ENCODE measurements at places on chromosomes 5 and 9. TPM values are rescaled to one million over a fixed set of nuclear protein-coding genes. Genes with fewer than 3 reads are reported as not detected.

The TSSK1B gene
- not detected for total RNA-seq

The SMIM33 gene
- not detected for total RNA-seq

The SLC45A2 gene
- total RNA-seq, result not detected

The BTNL8 gene
- not detected for total RNA-seq

The FCN2 gene
- total RNA-seq, result not detected

The TLX3 gene
- not detected for total RNA-seq

The FIBCD1 gene
- 3.4 TPM for total RNA-seq

The SHROOM1 gene
- total RNA-seq, result 9.6 TPM

The GPRIN1 gene
- total RNA-seq, result 3.4 TPM

The MYOT gene
- total RNA-seq, result not detected

The PDE8B gene
- total RNA-seq, result not detected

The FAM78A gene
- total RNA-seq, result 0.76 TPM

The ENTPD2 gene
- total RNA-seq, result not detected

The NPR2 gene
- 41.9 TPM for total RNA-seq

The PCDHA1 gene
- total RNA-seq, result 0.09 TPM

GRCh38 chr5:40841068-40841805 is at the start of gene CARD6:
CARD6 (plus strand) TSS chr5:40841367; CDS start chr5:40841383, 16 bp downstream.
- DNase-seq, result no peak

GRCh38 chr5:28862860-28863196 is 1824.4 kb upstream of the CDH9 start:
- no peak for DNase-seq

DNA sequence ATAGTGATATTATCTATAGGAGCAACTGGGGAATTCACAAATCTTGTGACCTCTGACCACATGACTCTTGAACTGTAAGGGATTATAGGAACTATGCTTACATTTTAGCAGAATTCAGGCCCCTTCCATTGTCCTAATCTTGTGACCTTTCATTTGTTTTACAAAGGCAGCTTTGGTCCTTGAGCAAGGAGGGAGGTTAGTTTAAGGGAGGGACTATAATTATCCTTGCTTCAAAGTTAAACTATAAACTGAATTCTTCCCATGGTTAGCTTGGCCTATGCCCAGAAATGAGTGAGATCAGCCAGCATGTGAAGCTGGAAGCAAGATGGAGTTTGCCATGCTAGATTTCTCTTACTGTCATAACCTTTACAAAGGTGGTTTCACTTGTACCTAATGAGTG is 51.2 kb downstream of the TARS1 start:
- peak; percentile 19 for DNase-seq

GRCh38 chr5:36252722-36253365 is 11.1 kb upstream of the NADK2 start:
- no peak for DNase-seq

DNA sequence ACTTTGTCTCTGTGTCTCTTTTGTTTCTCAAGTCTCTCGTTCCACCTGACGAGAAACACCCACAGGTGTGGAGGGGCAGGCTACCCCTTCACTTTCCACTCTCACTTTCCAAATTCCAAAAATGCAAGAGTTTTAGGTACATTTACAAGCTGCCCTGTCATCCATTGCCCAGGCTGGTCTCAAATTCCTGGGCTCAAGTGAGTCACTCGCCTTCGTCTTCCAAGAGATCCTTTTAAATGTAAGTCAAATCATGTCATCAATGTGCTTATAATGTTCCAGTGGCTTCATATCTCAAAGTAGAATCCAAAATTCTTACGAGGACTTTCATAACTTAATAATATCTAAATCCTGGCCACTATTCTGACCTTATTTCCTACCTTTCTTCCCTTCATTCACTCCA is 20.4 kb upstream of the UGCG start:
- no peak for DNase-seq

DNA sequence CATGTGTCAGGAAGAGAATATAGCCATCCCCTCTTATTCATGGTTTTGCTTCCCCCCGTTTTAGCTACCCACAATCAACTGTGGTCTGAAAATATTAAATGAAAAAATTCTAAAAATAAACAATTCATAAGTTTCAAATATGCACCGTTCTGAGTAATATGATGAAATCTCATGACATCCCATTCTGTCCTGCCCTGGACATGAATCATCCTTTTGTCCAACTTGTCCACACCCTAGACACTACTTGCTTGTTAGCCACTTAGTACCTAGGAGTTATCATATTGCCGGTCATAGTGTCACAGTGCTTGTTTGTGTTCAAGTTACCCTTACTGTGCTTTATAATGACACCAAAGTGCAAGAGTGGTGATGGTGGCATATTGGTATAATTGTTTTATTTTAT is 113.5 kb downstream of the CAAP1 start:
- DNase-seq, result no peak

GRCh38 chr5:130975299-130975698 is 189.8 kb downstream of the HINT1 start:
- no peak for DNase-seq

DNA sequence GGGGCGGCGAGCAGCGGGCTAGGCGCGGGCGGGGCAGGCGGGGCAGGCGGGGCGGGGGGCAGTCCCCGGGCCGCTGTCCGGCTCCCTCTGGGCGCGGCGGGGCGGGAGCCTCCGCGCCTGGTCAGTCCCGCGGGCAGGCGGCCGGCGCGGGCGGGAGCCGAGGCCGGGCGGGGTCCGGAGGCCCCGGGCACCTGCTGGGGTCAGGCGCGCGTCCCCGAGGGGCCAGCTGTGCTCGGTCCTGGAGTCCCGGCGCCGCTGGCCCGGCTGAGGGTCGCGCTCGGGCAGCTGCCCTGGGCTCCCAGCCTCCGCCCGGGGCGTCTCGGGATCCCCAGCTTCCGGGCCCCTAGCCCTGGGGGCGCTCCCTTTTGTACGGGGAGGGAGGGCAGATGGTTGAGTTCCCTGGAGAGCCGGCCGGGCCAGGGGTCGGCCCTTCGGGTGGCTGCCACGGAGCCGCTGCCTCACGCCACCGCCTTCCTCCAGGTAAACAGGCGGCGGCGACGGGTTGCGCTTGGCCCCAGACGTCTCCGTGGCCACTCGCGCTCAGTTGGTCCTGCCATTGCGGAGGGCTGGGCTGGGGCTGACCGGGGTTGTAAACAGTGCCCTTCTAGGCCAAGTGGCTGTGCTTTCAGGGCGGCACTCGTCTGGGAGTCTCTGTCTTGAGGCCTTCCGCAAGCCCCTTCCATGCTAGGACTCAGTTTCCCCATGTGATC is 473 bp downstream of the ZBTB34 start:
- DNase-seq, result no peak

GRCh38 chr5:136518814-136519213 is 153.5 kb upstream of the TRPC7 start:
- peak; percentile 6 for DNase-seq

DNA sequence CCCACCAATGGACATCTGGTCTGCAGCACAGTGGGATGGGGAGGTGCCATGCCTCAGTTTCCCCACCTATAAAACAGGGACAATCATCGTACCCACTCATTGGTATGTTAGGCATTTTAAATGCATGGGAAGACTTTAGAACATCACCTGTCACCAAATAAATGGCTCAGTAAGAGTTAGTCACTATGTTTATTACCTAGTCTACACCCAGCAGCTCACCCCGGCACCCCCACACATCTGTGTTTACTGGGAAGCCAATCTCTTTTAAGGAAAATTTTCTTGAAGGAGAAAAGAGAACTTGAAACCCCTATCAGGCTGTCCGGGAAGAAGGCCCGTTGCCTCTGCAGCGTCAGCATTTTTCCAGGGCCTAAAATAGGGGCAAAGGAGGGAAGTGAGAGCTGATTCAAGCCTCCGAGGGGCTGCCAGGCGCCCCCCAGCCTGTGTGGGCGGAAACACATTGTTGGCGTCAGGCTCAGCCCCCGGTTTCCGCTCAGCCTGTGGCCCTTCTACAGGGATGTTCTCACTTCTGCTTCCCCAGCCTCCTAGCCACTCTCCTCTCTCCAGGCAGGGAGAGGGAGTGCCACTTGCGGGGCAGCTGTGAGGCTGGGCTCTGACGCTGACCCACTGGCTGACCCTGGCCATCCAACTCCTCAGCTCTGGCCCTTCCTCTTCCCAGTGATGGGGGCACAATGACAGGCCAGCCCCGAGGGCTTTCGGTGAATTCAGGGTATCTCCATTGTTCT is 4.6 kb downstream of the CSF1R start:
- DNase-seq, result no peak

- DNase-seq, result no peak
These were observed 363.5 kb downstream of the CDH9 start for GRCh38 chr5:26674846-26675245.

- DNase-seq, result no peak
These were observed 685.3 kb upstream of the EDIL3 start for GRCh38 chr5:85069659-85070640.

DNA sequence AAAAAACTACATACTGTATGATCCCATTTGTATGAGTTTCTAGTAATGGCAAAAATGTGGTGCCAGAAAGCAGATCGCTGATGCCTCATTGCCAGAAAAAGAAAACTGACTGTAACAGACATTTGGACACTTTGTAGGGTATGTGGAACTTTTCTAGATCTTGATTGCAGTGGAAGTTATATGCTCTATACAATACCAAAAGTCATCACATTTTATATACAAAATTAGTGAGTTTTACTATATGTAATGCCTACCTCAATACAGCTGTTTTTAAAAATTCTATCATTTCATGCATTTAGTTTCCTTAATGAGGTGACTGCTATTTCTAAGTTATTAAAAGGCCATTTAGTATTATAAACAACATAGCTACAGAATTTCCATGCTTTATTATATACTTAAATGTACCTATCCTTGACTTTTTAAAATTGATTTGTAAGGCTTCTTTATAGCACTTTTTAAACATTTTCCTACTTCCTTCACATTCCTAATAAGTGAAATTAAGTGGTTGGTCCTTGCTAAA is 199.9 kb downstream of the CWC27 start:
- no peak for DNase-seq

- DNase-seq, result no peak
These were observed 42.1 kb upstream of the SPEF2 start for GRCh38 chr5:35575578-35575977.

- DNase-seq, result no peak
These were observed 518.7 kb downstream of the LRRC70 start for GRCh38 chr5:63097286-63097685.

- DNase-seq, result no peak
These were observed 91.2 kb downstream of the DCP2 start for GRCh38 chr5:113067635-113068344.

- DNase-seq, result no peak
These were observed 55.1 kb downstream of the ADAMTS6 start for GRCh38 chr5:65426656-65427055.

DNA sequence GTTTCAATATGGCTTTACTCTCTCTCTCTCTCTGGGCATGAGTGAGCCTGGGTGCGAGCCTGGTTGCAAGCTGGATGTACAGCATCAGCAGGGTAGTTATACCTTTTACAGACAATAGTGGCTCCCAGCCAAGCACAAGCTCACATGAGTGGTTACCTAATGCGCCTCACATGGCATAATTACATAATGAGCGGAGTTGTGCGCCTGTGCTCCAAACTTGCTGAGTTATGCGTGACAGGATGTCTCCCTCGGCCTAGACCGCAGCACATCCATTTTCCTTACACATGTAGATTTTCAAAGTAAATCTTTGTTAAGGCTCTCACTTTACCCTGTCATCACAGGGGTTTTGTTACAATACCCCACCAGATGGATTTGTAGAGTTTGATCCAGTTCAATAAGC is 233.5 kb upstream of the WWC1 start:
- no peak for DNase-seq

GRCh38 chr5:17143335-17143734 is 74.1 kb upstream of the BASP1 start:
- no peak for DNase-seq

DNA sequence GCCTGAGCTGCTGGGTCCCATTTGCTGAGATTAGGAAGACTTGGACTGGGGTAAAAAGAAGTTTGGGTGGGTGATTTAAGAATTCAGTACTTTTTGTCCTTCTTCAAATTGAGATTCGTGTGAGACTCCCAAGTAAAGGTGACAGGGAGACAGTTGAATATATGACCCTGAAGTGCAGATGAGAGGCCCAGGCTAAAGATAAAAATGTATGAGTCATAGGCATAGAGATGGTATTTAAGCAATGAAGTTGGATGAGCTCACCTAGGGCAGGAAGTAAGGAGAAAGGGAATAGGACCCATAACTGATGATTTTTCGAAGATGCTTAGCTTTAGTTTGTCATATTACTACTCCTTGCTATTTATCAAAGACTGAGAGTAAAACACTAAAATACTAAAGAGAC is 255.9 kb upstream of the ADRA1B start:
- DNase-seq, result no peak

GRCh38 chr5:14452685-14453454 is 128.7 kb upstream of the OTULINL start:
- peak; percentile 39 for DNase-seq

DNA sequence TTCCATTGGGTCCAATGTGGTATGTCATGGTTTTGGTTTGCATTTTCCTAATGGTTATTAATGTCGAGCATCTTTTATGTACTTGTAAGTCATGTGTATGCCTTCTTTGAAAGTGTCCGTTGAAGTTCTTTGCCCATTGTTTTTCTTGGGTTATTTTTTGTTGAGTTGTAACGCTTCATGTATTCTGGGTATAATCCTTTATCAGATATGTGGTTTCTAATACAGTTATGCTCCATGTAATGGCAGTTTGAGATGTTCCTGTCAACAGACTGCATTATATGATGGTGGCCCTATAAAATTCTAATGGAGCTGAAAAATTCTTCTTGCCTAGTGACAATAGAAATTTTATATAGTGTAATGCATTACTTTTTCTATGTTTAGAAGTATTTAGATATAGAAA is 17.2 kb downstream of the RIC1 start:
- DNase-seq, result no peak

GRCh38 chr5:131323378-131323777 is 59.5 kb downstream of the CDC42SE2 start:
- no peak for DNase-seq

DNA sequence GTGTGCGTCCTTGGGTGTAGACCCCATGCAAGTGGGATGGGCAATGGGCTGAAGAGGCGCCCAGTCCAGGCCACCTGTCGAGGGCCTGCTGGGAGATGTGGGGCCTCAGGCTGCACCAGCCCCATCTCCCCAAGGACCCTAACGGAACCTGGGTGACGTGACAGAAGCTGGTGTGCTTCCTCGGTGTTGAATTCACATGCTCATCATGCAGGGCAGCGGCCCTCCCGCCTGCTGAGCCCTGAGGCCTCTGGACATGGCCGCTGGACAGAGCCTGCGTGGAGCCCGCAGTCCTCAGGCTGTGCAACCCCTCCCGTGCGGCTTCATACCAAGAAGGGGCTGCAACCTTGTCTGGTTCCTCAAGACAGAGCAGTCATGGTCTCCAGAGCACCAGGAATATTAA is 26.8 kb downstream of the TERT start:
- no peak for DNase-seq

Measured in HFFc6 (cell line).